NCI-H1694 treated with DMSO at 0.1 percent for 48 hours (cell line): ENCODE measurements at places on chromosomes 16 and 17.

GRCh38 chr17:16197276-16197675 is 18.1 kb downstream of the NCOR1 start:
- no peak for DNase-seq

DNA sequence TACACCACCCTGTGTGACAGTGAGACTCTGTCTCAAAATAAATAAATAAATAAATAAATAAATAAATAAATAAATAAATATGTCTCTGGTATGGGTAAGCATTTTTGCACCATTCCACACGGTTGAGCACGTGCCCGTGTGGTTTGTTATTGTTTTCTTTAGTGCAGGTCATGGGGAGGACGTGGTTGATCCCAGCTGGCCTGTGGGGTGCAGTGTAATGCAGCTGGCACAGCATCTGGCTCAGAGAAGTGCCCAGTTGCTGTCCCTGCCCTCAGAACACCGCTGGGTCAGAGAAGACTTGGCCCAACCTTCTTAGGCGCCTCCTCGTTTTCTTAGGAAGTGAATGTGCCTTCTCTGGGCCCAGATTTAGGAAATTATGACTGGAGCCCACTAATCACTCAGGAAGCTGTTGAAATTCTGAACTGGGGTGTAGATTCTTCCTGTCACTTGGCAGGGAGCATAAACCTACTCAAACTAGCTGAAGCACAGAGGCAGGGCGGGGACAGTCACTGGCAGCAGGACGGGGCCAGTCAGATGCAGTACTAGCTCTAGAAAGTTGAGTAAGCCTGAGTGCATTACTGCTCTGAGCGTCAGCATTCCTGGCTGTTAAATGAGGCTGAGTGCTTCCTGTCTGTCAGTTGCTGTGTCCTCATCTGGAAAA is 85.9 kb downstream of the SNX29 start:
- DNase-seq: no peak

DNA sequence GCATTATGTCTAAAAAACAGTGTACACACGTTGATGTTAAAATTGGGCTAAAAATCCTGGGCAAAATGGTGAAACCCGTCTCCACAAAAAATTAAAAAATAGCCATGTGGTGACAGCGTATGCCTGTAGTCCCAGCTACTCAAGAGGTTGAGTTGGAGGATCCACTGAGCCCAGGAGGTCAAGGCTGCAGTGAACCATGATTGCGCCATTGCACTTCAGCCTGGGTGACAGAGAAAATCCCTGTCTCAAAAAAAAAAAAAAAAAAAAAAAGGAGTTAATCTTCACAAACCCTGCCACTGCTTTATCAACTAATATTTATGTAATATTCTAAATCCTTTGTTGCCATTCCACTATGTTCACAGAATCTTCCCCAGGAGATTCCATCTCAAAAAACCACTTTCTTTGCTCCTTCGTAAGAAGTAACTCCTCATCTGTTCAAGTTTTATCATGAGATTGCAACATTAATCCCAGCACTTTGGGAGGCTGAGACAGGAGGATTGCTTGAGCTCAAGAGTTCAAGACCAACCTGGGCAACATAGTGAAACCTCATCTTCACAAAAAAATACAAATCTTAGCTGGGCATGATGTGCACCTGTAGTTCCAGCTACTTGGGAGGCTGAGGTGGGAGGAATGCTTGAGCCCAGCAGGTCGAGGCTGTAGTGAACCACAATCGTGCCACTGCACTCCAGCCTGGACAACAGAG is 1.9 kb upstream of the C16orf87 start:
- DNase-seq: no peak

DNA sequence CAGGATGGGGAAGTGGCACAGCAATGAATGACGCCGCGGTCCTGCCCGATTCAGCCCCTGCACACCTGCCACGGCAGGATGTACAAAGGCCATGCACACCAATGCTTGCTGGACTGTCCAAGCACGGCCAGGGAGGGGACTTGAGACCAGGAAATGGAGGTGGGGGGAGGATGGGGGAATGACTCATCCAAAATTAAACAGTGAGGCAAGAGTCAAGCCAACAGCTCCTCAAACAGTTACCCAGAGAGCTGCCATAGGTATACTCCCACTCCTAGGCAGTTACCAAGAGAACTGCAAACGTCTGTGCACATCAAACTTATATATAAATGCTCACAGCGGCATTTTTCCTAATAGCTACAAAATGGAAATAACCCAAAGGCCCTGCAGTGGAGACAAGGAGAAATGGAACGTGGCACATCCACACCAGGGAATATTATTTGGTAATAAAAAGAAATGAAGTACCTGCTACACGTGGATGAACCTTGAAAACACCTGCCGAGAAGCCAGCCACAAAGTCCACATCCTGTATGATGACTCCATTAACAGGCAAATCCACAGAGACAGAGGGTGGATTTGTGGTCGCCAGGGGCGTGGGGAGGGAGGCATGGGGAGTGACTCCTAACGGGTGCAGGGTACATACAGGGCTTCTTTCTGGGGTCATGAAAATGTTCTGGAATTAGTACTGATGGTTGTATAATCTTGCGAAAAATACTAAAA is 54.1 kb downstream of the VAC14 start:
- DNase-seq: no peak
